ENCODE measurements at places on chromosomes 4 and X.

DNA sequence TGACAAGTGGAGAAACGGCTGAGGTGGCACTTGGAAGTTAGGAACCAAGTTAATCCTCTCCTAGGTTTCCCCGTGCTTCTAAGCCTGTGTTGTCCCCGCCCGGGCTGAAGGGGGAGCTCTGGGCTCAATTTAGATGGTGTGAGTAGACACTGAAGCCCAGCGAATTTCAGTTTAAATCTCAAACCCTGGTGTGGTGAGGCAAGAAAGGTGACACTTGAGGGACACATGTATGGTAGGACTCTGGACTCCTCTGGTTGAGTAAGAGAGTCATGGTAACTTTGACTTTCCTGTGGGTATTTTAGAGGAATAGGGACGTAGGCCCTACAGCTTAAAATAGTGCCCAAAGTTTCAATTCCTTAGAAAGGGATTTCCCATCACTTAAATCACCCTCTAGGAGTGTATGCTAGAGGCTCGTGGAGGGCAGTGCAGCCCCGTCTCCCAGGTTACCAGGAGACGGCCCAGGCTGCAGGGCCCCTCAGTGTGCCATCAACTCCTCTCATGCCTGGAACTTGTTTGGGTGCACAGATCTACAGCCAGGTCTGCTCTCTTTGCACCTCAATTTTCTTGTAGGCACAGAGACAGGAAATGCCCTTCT lies 24.0 kb downstream of the HAND2 start:
- DNase-seq, result no peak

- DNase-seq, result peak; percentile 34
These were observed 2.1 kb downstream of the ASMTL start for GRCh38 chrX:1450361-1451161.

GRCh38 chrX:115642311-115642710 lies 81.3 kb downstream of the PLS3 start:
- no peak for DNase-seq

GRCh38 chr4:77714514-77714913 lies 104.7 kb downstream of the CNOT6L start:
- no peak for DNase-seq

GRCh38 chrX:119618439-119618838 lies 12.2 kb upstream of the NKRF start:
- DNase-seq, result no peak

DNA sequence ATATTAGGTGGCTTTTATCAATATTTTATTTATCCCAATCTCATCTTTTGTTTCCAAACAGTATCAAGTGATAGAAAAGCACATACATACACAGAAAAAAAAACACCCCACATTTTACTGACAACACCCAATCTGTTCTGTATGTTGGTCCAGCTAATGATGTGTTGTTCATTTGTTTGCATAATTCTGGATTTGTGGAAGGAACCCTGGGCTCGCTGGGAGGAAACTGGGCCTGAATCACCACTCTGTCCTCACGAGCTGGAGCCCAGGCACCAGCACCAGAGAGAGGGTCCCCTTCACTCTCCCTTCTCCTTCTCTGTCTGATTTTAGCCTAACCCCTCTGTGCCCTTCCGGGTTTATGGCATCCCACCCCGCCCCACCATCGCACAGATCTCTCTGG lies 79.8 kb downstream of the PSAPL1 start:
- peak; percentile 12 for DNase-seq

DNA sequence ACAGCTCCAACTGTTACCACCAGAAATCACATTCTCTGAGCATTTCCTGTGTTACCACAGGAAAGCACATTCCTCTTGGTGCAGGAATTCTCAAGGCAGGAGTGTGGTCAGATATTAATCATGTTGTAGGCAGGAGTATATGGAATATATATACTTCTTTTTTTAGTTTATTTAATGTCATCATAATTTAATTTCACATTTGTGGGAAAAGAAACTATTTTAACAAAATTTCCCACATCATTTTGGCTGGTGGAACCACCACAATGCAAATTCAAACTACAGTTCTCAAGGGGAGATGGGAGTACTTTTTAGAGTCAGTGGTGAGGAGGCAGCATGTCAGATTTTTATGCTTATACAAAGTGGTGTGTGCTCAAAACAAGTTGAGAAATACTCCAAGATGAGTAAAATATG lies 139.0 kb downstream of the ATP10D start:
- no peak for DNase-seq

- no peak for DNase-seq
These were observed 249.2 kb upstream of the RPS6KA3 start for GRCh38 chrX:20515841-20516461.

GRCh38 chrX:42519666-42520231 lies 258.2 kb downstream of the PPP1R2C start:
- no peak for DNase-seq

DNA sequence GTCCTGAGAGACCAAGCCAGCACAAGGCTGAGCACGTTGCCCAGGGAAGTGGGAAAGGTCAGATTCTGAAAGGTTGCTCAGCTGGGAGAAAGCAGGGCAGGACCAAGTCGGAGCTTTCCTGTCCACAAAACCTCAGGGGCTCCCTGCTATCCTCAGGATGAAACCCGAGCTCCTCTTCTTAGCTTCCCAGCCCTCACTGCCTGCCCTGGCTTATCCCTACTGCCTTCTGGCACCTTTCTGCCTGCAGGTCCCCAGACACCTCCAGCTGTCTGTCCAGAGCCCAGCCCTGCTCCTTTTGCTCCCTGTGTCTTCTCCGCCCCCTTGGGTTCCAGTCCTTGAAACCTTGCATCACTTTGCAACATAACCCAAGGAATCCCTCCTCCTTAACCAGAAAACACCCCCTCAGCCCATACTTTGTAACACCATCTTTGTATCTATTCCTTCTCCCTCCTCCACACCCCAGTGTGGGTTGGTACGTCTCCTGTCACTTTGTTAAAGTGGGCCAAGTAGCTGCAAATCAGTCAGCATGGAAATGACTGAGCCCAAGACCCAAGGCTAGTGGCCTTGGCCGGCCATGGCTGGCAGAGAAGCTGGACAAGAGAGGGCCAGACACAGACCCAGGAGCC lies 20.0 kb upstream of the PRRG3 start:
- no peak for DNase-seq

GRCh38 chr4:152778656-152779512 lies 646 bp downstream of the TIGD4 start:
- peak; percentile 52 for DNase-seq

DNA sequence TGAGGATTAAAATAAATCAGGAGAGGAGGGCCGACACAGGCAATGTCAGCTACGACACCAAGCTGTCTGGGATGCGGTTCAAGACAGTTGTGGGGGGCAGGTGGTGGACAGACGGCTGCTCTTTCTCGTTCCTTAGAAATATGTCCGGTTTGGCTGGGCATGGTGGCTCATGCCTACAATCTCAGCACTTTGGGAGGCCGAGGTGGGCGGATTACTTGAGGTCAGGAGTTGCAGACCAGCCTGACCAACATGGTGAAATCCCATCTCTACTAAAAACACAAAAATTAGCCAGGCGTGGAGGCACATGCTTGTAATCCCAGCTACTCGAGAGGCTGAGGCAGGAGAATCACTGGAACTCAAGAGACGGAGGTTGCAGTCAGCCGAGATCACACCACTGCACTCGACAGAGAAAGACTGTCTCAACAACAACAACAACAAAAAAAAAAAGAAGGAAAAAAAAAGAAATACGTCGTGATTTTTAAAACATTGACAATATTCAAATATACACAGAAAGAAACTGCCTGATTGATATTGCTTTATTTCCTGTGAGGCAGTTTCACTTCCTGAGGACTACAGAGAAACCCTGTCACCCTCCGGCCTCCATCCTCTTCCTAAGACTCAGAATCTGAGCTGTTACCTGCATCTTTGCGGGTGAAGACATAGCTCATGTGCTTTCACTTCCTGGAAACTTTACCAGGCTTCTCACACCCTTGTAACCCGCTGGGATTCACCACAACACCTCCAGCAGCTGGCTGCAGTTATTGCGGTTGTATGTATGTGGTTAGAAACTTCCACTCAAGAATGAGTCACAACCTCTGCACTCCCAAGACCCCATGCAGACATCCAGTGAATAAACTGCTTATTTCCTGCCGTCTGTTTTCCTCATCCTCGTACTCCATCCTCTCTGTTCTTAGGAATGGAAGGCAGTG lies 63.8 kb upstream of the STS start:
- no peak for DNase-seq

GRCh38 chr4:60201052-60201673 lies 999.0 kb upstream of the ADGRL3 start:
- DNase-seq, result no peak

DNA sequence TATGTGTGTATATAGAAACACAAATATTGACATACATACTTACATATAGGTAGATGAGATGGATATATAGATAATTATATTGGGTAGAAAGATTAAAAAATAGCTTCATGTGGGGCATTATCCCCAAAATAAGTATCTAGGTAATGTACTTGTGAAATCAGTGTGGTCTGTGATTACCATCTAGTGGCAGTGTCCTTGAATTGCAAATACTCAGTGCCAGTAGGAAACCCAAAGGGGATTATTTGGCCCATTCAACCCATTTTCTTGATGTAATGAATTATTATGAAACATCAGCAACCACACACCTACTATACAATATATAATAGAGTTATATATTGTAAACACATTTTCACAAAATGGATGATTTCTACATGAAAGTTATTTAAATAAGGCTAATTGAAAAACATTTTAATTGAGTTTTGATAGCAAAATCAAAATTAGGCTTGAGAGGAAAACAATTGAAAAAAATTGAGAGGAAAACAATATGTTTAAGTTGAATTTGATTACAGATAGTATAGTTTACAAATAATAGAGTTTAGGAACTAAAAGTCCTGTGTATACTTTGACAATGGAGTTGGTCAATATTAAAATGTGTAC lies 389.4 kb downstream of the GALNTL6 start:
- no peak for DNase-seq

- DNase-seq, result no peak
These were observed 2.7 kb upstream of the TMEM271 start for GRCh38 chr4:578451-579443.

- DNase-seq, result no peak
These were observed 383.6 kb downstream of the BMPR1B start for GRCh38 chr4:95141361-95141760.

- DNase-seq, result no peak
These were observed 34.0 kb upstream of the GYPA start for GRCh38 chr4:144174401-144175067.

- DNase-seq, result no peak
These were observed 30.7 kb downstream of the TAF7L start for GRCh38 chrX:101260435-101260834.

DNA sequence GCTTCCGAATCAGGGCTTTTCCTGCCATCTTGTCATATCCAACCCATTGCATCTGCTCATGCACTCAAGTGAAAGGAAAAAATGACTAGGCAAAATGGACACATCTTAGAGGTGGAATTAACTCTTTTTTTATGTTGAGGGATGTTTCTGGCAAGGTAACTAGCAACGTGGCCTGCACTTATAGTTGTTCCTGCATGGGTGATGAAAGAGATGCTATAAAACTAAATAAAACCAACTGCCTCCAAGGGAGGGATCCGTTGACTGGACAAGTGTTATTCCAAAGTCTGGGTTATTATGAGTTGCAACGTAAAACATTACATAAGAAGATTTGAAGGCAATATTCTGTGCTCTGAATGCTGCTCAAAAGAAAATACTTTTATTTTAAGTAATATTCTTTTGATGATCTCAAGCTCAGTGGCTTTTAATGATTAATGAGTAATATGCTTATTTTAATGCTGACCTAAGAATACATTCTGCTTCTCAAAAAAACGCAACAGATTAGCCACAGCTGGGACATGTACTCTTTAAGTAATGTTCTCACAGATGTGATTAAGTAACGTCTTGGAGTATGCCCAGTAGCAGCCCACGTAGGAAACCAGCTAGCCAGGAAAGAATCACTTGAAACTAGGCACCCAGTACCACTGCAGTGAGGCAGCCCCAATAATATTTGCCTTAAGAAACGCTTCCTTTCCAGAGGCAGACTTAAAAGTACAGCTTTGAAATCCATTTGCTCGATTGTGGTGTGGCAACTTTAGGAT lies 27.4 kb downstream of the KLF3 start:
- no peak for DNase-seq

- DNase-seq, result no peak
These were observed 706 bp upstream of the CSTF2 start for GRCh38 chrX:100819534-100819836.
